CD4-positive, alpha-beta T cell treated with Interleukin-4 for 4 hours (primary cell): ENCODE measurements at places on chromosomes 2 and 18.

GRCh38 chr18:76174451-76174850 lies 320.6 kb downstream of the ZNF516 start:
- no peak for DNase-seq

DNA sequence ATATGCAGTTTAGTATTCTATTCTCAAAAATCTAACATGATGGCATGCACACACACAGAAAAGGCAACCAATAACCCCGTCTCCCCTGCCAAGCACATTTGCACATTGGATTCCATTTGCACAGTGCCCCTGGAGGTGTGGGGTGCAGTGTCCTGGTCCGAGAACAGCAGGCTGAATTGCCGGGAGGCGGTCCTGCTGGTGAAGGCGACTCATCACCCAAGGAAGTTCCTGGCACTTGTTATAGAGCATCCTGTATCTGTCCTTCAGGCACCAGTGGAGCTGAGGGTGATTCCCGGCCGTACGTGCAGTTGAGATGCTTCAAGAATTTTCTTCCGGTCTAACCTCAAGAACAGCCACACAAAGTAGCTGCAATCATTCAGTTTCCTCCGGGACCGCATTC lies 73.0 kb upstream of the RAB12 start:
- no peak for DNase-seq

GRCh38 chr2:68200157-68200787 lies 42.6 kb downstream of the PNO1 start:
- DNase-seq: no peak

- no peak for DNase-seq
Measured at GRCh38 chr2:28094739-28095138, 204.2 kb downstream of the BABAM2 start.

DNA sequence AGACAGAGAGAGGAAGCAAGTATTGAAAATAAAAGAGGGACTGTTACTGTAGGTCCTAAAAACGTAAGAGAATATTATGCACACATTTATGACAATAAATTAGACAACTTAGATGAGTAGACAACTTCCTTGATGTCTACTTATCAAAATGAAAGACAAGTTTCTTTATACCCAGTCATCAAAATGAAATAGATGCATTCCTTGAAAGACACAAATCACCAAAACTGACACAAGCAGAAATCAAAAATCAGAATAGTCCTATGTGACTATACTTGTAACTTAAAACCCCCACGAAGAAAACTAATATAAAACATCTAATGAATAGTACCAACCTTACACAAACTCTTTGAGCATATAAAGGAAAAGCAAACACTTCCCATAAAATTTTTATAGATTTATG lies 14.5 kb downstream of the RTN4 start:
- no peak for DNase-seq

DNA sequence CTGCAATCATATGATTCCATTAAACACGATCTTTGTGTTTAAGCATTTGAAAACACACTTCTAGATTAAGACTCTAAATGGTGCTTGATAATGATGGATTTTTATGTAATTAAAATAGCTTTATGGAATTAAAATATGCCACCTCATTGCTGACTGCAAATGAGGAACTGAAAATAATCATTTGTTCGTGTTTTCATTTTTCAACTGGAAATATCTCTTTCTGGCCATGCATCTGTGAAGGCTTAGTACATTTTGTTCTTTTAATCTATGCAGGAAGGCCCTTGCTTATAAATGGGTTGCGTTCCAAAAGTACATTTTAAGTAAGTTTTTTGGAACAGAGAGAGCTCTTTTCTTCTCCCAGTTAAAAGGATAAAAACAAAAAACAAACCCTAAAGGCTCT lies 125.5 kb downstream of the MC4R start:
- no peak for DNase-seq

- DNase-seq: no peak
Measured at GRCh38 chr18:26052505-26052904, 37.9 kb downstream of the SS18 start.

DNA sequence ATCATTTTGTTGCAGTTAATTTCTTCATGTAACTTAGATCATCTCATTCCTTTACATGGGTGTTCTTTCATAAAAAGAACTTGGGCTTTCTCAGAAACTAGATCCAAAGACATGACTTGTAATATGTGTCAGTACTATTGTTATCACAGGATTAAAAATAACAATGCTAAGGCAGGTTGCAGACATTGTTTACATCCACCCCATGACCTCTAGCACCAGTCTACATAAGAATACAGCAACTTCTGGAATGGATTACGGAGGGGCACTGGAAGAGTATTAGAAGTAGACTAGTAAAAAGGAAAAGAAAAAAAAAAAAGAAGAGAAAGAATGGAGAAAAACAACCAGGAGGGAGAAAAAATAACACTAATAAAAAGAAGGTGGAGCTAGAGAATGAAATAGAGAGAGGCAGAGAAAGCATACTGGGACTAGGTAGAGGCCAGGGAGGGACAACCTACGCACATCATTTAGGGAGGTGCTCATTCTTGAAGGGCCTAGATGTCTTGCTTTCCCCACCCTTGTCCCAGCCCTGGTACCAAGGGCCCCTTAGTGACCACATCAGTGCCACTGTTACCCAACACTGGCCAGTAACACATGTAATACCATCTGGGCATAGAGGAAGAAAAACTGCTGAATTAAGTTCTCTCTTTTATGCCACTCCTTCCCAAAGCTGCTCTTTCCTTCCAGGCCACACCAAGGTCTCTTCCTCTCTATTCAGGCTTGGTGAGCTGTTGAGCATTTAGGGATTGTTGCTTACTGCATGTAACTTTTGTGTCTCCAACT lies 70.6 kb upstream of the KLF7 start:
- no peak for DNase-seq

- no peak for DNase-seq
Measured at GRCh38 chr2:43520919-43521318, 74.9 kb downstream of the THADA start.

DNA sequence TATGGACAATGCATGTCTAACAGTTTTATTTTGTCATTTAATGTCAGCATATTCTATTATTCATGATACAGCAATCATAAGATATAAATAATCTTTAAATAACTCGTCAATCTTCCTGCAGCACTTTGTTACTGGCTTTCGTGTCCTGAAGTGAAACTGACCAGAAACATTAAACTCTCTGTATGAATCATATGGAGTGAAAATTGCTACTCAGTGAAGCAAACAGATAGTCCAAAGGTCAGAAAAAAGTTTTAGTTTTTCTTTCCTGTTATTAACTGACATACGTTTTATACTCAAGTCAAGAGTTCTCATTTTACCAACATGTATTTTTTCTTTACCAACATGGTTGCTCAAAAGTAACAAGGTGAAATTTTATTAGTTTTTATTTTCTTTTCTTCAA lies 106.8 kb upstream of the GALNT5 start:
- DNase-seq: no peak
